Hematopoietic multipotent progenitor cell (in vitro differentiated cells): ENCODE measurements at places on chromosomes 13 and 19. TPM values are rescaled to one million over a fixed set of nuclear protein-coding genes. Genes with fewer than 3 reads are reported as not detected.

DHDH gene
- total RNA-seq, result under 0.01 TPM

TEX29 gene
- not detected for total RNA-seq

TNFSF13B gene
- 27.5 TPM for total RNA-seq

TIMM50 gene
- total RNA-seq, result 42.3 TPM

CARD8 gene
- 68.1 TPM for total RNA-seq

IGFL1 gene
- total RNA-seq, result not detected

ZNF329 gene
- total RNA-seq, result 9.4 TPM

YJEFN3 gene
- 0.54 TPM for total RNA-seq

PINLYP gene
- total RNA-seq, result 5.4 TPM

ZNF284 gene
- 1.3 TPM for total RNA-seq

RNF225 gene
- total RNA-seq, result 0.81 TPM

CHMP2A gene
- 59.8 TPM for total RNA-seq

DCT gene
- total RNA-seq, result under 0.01 TPM

PIP5K1C gene
- 23.4 TPM for total RNA-seq

SIGLEC12 gene
- total RNA-seq, result 1.1 TPM

WDR87 gene
- total RNA-seq, result not detected

CCL25 gene
- 0.27 TPM for total RNA-seq

ENOX1 gene
- 0.54 TPM for total RNA-seq

B3GNT3 gene
- total RNA-seq, result 0.54 TPM

DDX49 gene
- 92.9 TPM for total RNA-seq

HIPK4 gene
- total RNA-seq, result 0.27 TPM

TTC9B gene
- under 0.01 TPM for total RNA-seq

TEX26 gene
- total RNA-seq, result not detected
